ENCODE measurements at places on chromosomes 6 and 20. TPM values are rescaled to one million over a fixed set of nuclear protein-coding genes. Genes with fewer than 3 reads are reported as not detected.

Gene WFDC12
- total RNA-seq, result not detected

Gene C6orf15
- total RNA-seq, result not detected

Gene PROKR2
- total RNA-seq, result not detected

Gene SLC17A9
- total RNA-seq, result 1.4 TPM

Gene OR10C1
- total RNA-seq, result not detected

Gene PLCB1
- 16.1 TPM for total RNA-seq

Gene SMLR1
- total RNA-seq, result not detected

Gene TMEM170B
- total RNA-seq, result 0.28 TPM

Gene JAG1
- 19.4 TPM for total RNA-seq

Gene TMEM244
- total RNA-seq, result 0.28 TPM

Gene OPN5
- not detected for total RNA-seq

Gene PPP1R16B
- not detected for total RNA-seq

Gene DNAH8
- total RNA-seq, result under 0.01 TPM

Gene BPIFA2
- not detected for total RNA-seq

Gene SIRPD
- total RNA-seq, result not detected

Data from IMR-90 (cell line).